ENCODE measurements at places on chromosomes 1 and 21. TPM values are rescaled to one million over a fixed set of nuclear protein-coding genes. Genes with fewer than 3 reads are reported as not detected.

DNA sequence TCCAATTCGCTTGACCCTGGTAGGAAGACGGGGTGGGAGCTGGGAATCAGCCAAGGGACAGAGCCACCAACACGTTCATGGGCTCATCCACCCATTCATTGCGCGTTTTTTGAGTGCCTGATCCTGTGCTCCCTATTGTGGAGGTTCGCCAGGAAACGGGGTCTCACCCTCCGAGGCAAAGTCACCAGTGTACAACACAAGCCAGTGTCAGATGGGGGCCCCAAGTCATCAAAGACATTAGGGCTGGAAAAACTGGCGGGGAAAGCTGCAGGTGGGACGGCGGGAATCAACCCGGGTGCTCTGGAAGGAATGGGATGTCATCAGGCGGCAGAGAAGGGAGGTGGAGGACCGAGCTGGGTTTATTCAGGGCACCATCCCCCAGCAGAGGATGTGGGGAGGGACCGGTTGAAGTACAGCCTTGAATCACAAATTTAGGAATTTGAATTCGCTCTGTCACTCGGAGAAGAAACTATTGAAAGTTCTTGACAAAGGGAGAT is 667 bp upstream of the NID1 start:
- DNase-seq: no peak

The LENEP gene
- not detected for total RNA-seq

GRCh38 chr1:92832537-92833114 is 786 bp downstream of the RPL5 start:
- DNase-seq: no peak

DNA sequence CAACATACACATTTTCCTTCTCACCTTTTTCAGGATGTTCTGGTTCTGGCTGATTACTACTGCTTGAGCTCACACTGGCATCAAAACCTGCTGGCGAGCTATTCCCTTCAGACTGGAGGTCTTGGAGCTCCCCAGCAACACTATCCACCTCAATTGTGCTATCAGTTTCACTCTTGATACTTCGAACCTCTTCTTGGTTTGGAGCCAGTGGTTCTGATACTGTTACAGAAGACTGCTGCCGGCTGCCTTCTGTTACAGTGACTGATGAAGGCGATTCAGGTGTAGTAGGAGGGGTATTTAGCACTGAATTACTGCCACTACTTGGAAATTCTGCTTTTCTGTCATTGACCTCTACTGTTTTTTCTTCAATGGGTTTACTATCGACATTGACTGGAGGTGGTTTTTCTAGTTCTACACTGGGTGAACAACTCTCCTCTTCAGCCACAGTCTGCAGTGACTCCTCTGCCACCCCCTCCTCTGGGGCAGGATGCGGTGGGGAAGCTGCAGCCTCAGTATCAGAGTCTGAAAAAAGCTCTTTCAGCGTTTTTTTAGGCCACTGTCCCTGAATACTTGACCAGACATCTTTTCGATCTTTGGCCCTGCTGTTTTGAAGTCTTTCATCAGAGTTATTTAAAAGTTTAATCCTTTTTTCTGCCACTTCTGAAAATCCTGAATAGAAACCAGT is 20.7 kb upstream of the RBM34 start:
- no peak for DNase-seq

- DNase-seq: no peak
These were observed 11.6 kb downstream of the TMEM53 start for GRCh38 chr1:44662683-44663030.

DNA sequence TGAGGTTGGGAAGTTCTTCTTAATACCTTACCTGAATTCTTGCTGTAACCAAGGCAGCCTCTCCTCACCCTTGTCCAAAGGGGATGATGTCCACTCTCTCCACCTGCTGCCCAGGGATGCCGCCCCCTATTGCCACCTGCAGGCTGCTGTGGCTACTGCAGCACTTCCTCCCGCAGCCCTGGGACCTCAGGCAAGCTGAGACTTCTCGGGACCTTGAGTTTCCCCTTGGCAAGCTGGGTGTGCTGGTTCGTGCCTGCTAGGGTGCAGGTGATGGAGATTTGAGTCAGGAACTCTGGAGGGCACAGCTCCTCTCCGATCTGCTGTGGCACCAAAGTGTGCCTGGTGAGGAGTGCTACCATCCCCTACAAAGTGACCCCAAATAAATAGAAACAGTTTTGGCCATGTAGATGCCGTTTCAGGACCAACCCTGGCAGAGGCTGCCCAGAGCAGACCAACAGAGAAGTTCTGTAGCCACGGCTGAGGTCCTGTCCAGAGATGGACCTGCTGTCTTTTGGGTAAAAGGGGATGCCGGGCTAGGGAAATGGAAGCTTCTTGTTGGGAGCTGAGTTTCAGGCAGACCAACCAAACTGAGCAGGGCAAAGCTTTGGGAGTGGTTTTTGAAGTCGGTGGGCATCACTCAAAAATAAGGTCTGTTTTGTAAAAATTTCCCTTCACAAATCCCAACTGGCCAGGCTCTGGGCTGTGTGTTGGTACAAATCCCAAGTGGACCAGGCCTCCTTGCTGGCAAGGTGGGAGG is 31.7 kb downstream of the RUNX3 start:
- peak; percentile 17 for DNase-seq

The RAB3B gene
- 144 TPM for total RNA-seq

GRCh38 chr21:32162727-32163320 is 116.0 kb downstream of the MIS18A start:
- DNase-seq: no peak

The DNMT3L gene
- total RNA-seq: not detected

GRCh38 chr1:228337711-228338520 is 68.7 kb downstream of the TRIM11 start:
- no peak for DNase-seq

DNA sequence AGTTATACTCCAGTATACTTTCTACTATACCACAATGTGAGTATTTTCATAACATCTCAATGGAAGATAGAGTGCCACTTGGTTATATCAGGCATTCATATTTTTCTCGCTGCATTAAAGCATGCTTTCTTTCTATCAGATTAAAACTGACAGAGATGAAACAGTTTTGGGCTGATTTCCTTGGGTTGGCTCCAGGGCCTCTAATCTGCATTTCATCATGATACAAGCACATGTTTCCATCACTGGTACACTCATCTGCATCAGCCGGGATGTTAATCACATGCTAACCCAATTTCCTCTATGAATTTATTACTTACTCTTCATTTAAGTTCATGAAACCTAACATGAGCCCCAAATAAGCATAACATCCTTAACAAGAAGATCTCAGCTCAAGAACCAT is 289.0 kb upstream of the DAB1 start:
- DNase-seq: no peak

The GRIK1 gene
- total RNA-seq: not detected

The SPRR2A gene
- total RNA-seq: not detected

The ZNF644 gene
- 28.2 TPM for total RNA-seq

GRCh38 chr1:230291731-230292620 is 134.2 kb downstream of the PGBD5 start:
- no peak for DNase-seq

The DCST1 gene
- total RNA-seq: not detected

The RBP7 gene
- total RNA-seq: not detected

The LAX1 gene
- not detected for total RNA-seq

- DNase-seq: no peak
These were observed 66.6 kb downstream of the TRIM11 start for GRCh38 chr1:228339766-228340685.

- DNase-seq: no peak
These were observed 17.8 kb downstream of the BACE2 start for GRCh38 chr21:41185802-41186201.

The CD2 gene
- total RNA-seq: not detected

The ADCY10 gene
- total RNA-seq: 0.22 TPM

DNA sequence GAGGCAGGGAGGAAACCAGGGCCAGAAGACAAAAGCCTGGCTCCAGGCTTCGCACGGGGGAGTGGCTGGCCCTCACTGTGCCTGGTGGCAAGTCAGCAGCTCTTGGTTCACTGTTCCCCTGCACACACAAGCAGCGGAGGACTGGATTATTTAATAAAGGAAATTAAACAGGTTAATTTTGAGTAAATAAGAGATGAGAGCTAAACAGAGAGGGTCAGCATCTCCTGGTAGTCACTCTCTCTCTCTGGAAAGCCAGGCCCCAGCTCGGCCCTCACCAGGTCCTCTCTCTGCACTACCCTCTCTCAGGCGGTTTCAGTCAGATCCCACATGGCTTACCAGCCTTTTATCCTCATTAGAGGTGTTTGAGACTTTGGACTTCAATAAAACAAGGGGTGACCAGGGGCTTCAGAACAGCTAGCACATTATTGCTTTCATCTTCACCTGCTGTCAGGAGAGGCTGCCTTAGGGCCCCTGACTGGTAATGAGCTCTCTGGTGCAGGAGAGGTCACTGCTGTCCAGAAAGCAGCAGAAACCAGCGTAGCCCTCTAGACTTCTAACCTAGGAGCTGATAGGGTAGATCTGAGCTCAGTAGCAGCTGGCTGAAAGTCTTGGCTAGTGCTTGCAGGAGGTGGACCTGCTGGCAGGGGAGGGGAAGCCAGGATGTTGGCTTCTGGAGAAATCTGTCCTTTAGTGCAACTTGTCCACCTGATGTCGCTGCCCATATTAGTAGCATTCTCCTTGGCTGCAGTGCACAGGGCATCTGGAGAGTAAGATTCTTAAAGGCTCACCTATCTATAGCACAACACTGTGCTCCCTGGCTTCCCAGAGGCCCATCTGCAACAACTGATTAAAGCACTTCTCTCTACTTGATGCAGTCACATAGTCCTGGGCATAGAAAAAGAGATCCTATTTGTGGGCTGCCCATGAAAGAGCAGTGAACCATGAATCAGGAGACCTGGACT is 45.9 kb downstream of the SYT6 start:
- no peak for DNase-seq

The SYCP1 gene
- not detected for total RNA-seq

DNA sequence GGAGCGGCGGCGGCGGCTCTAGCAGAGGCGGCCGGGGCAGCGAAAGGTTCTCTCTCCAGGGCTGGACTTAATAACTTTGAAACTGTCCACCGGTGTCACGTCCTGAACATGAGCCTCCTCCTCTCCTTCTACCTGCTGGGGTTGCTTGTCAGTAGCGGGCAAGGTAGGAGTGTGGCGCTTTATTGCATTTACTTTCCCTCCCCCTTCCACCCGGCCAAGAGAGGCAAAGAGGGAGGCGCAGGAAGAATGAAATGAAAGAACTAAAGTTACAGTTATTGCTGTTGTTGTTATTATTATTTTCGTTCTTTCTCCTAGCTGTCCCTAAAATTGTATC is 214 bp downstream of the NCAM2 start:
- DNase-seq: no peak

DNA sequence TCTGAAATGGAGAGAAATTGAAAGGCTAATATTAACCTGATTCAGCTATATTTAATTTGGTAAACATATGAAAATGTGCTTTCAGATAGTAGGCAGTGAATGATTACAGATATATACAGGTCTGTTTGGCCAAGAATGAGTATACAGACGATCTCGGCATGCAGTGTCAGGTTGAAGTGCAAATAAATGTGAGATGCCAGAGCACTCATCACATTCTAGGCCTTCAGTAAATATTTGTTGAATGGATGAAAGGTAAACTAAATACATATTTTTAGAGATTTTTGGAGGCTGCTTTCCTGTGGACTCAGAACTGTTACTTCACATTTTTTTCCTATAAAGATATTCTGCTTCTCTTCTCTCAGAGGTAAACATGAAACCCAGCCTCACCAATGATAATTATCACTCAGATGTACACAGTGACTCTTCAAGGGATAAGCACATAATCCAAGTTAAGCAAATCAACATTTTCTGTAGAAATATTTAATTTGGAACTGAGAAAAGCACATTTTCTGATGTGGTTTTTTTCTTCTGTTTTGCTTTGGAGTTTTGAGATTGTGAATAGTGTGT is 702.9 kb downstream of the BRINP3 start:
- no peak for DNase-seq

GRCh38 chr1:11059155-11059967 is 457 bp downstream of the SRM start:
- DNase-seq: no peak

- DNase-seq: no peak
These were observed 51.4 kb downstream of the RHBG start for GRCh38 chr1:156420205-156421061.

DNA sequence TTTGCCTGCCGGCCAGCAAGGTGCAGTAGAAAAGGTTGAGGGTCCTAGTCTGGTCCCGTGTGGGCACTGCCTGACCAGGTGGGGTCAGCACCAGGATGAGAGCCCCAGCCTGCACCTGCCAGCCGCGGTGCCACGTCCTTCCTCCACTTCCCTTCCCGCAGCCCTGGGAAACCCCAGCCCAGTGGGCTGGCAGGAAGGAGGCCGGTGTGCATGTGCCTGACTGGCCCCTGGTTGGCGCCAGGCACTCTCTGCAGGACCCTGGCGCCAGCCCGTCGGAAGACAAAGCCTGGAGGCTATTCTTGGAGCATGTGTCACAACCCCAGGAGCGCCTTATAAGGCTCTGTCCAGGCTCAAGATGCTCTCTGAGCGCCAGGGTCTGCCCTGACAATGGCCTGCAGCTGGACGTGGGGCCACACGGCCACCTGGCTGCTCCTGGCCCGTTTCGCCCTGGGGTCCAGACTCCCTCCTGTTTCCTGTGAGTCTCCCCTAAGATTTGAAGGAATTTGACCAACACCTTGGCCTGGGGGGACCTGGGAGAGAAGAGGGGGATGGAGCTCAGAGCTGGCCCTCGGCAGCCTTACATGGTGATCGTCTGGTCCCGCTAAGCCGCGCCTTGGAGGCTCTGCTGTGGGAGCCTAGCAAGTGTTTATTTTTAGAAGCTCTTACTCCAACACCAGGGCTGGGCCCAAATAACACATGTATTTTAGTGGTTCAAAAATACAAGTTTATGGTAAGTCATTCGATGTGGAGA is 31.9 kb upstream of the POFUT2 start:
- peak; percentile 43 for DNase-seq

DNA sequence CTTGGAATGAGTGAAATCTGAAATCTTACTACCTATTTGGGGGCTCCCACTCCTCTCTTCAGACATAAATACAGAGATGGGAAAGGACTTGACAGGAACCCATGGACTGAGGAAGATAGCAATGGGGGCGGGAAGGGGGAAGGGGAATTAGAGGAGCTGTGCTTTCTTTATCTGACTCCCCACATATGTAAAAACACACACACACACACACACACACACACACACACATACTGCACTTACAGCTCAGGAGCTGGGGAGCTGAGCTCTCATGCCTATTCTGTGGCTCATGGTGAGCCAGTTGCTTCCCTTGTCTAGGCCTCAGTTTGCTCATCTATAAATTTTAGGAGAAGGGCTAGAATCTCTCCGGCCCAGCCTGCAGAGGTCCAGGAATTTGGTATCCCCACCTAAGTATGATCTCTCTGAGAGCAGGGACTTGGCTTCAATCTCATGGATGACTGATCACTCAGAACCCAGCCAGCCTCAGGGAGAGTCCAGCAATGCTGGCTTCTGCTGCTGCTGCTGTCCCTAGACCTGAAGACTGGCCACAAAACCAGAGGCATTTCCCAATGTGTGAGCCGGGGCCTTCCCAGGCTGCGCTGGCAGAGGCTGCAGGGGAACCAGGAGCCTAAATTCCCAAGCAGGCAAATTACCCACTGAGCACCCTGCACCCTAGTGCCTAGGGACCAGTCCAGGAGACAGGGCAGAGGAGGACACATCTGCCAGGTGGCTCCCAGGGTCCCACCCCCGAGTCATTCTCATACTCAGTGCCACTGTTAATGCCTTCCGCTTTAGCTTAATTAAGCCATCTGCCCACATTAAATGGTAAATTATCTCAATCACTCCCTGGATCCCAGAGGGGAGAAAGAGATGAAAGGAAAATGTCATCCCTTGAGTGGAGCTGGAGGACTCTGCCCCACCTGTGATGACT is 57.5 kb upstream of the RBM15 start:
- DNase-seq: peak; percentile 20

- no peak for DNase-seq
These were observed 8.7 kb downstream of the TRIM11 start for GRCh38 chr1:228397966-228398365.
